Effector CD4-positive, alpha-beta T cell (primary cell): ENCODE measurements at places on chromosomes 13 and 19.
A peak's percentile ranks its signal among the peaks of the same experiment; 100 is the strongest.

- no peak for DNase-seq
Measured at GRCh38 chr13:45792827-45793303, 58.7 kb downstream of the SIAH3 start.

GRCh38 chr13:98360545-98360944 lies 183.5 kb upstream of the RNF113B start:
- DNase-seq, result no peak

GRCh38 chr13:40465015-40465390 lies 201.4 kb downstream of the FOXO1 start:
- no peak for DNase-seq

- no peak for DNase-seq
Measured at GRCh38 chr13:112615391-112615790, 27.4 kb upstream of the TUBGCP3 start.

DNA sequence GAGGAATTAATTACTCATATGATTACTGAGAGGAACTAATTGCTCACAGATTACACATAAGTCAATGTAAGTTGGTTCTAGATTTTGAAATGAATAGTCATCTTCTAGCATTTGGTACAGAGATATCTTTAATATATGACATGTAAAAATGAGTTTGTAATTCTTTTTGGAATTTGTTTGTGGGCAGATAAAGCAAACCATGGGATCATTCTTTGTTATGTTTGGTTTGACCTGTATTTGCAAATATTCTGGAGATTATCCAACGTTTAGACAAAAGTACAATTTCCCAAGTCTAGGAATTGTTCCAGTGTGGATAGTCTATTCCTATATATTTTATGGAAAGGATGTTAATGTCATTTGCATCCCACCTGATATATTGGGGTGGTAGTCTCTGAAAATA lies 309.6 kb upstream of the EDNRB start:
- DNase-seq, result no peak

- no peak for DNase-seq
Measured at GRCh38 chr13:46607768-46608564, 55.0 kb downstream of the LRCH1 start.

DNA sequence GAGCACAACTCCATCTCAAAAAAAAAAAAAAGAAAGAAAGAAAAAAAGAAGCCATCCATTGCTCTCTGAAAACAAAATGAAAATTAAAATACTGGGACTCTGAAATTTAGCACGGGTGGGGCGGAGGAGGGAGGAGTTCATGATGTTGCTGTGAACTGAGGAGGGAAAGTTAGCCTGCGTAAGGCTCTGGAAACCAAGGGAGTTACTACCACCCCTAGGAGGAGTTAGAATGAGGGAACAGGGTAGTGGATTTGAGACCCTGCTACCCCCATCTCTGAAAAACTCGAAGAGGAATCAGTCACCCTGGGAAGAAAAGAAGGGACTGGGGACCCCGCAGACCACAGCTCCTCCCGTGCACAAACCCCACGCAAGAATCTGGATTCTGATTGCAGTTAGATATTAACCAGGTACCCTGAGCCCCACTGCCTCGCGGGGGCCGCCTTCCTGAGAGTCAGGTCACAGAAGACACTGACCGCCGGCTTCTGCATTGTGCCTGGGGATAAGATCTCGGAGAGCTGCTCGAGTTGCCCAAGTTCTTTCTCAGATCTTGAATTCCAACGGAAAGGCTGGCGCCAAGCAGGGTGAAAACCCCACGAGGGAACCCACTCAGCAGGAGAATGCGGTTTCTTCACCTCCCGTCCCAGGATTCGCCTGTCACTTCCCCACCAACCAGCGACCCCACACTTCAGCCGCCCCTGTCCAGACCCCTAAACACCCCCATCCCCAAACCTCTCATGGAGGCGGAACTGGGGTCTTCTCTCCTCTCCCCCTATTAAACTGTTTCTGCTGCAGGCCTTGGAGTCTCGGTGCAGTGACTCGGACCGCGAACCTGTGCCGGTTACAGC lies 870 bp downstream of the ZNF442 start:
- no peak for DNase-seq

- peak; percentile 71 for DNase-seq
Measured at GRCh38 chr19:7868671-7869452, 5.3 kb downstream of the PRR36 start.

- no peak for DNase-seq
Measured at GRCh38 chr13:32905864-32906180, 110.4 kb upstream of the KL start.

DNA sequence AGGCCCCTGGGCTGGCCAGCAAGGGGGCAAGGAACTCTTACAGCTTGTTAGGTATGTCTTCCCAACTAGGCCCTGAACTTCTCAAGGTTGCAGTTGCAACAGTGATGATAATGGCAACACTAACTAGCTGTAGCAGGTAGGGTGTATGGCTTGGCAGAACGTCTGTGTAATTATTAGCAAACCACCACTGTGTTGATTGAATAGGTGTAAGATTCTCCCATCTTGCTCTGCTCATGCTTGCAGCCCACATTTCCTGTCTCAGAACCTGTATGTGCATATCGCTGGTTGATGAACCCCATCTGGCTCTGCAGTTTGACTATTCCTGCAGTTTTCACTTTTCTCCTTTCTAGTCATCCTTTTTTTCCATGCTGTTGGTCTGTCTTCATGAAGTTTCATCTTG lies 178.8 kb downstream of the KATNAL1 start:
- no peak for DNase-seq

GRCh38 chr13:89968470-89968869 lies 1379.0 kb upstream of the MIR17HG start:
- DNase-seq, result no peak

- no peak for DNase-seq
Measured at GRCh38 chr13:98410612-98411011, 166.3 kb downstream of the STK24 start.

DNA sequence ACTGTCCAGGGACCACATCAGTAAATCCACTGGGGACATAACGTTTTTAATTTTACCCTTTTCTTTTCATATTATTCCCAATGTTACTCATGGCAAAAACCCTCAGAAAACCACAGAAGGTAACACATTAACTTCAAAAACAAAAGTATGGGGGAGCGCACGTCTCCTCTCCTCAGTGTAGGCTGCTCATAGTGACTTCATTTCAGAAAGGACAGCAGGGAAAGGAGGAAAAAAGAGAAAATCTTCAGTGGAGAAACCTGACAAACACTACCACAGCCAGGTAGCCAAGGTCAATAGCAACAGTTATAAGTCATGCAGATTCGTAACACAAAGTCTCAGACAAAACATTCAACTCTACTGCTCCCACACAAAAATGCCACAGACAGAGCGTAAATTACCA lies 21.4 kb downstream of the DZIP1 start:
- DNase-seq, result no peak

DNA sequence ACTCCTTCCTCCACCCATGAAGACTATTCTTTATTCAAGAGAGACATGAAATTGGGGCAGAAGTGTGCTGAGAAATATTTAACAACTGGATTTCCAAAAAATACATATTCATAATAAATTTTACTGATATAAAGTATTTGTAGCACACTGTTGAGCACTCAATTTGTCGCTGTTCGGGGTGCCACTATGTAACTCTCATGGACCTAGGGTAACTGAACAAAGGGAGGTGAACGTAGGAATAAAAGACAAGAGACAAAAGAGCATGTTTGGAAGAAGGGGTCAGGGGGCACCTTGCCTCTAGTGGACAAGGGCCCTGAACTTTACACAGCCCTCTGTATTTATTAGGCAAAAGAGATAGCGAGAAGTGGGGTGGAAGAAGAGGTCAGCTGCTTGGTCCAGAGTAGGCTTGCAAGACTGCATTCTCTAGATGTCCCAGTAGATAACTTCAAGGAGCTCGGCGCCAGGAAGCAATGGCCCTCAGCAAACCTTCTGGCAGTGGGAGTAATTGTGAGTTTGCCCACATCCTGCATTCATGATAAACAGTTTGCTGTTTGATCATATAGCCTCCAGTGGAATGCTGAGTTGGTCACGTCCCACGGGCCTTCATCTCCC lies 4.5 kb upstream of the ZNF175 start:
- DNase-seq, result no peak

DNA sequence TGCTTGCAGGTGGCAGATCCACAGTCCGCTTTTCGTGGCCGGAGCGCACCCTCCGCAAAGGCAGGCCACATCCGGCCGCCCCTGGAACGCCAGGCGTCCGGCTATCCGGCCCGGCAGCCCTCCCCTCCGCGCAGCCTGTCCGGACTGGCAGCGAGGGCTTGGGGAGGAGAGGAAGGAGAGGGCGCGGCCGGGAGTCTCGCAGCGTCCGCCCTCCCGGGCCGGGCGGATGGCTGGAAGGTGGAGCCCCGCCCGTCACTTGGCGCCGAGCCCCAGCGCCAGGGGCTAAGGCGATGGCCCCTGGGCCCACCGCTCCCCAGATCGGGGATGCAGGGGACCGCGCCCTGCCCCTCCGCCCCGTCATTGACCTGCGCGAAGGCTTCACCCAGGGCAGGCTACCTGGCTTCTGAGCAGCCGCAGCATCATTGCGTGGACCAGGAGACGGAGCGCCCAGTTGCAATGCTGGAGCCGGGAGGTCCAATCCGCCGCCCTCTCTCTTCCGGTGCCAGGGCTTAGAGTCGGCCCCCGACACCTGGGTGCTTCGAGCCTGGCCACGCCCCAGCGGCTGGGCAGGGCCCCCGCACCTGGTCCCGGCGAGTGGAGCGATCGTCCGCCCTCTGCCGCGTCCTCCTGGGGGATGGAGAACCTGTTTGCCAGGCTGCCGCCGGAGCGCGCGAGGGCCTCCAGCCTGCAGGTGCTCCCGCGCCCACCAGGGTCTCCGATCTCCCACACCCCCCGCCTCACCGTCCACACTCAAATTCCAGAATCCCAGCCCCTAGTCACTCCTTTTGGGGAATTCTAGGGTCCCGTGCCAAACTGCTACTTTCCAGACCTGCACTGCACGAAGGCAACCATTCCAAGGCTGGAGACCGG lies at the start of gene FUT1:
Gene FUT1, minus strand, starts transcription at position 146 of the 870 bp plus-strand sequence. CDS start 1,360 bp downstream, outside the sequence.
- DNase-seq, result peak; percentile 21

DNA sequence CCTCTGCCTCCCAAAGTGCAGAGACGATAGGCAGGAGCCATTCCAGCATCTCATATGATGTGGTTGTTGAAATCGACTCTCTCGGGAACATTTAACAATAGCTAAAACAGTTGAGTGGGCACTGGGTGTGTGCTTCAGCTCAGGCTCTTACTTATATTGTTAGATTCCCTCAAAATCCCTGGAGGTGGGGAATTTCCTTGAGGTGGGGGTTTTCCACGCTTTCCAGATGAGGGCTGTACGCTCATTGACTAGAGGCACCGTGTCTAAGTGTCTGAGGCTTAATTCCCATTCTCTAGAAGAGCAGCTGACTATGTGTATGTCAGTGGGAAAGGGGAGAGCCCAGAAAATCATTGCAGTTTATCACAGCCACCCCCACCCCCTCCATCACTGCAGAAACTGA lies 10.8 kb upstream of the GRAMD1A start:
- DNase-seq, result no peak

DNA sequence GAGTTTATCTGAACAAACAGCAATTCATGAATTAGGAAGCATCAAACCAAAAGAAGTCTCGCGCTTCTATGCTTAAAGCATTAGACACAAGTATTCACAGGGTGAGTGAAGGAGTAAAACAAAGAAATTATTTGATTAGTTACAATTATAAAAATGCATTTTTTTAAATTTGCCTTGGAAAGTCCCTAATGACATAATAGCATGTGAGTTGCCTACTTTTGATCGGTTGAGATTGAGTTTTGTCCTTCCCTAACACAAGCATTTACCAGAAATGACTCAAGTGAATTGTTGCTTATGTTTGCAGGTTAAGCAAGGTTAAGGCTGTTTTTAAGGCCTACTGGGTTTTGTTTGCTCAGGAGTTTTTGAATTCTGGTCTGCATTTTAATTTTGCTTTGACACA lies 389 bp upstream of the ZNF649 start:
- DNase-seq, result no peak

GRCh38 chr13:78060966-78061365 lies 142.3 kb upstream of the EDNRB start:
- no peak for DNase-seq

DNA sequence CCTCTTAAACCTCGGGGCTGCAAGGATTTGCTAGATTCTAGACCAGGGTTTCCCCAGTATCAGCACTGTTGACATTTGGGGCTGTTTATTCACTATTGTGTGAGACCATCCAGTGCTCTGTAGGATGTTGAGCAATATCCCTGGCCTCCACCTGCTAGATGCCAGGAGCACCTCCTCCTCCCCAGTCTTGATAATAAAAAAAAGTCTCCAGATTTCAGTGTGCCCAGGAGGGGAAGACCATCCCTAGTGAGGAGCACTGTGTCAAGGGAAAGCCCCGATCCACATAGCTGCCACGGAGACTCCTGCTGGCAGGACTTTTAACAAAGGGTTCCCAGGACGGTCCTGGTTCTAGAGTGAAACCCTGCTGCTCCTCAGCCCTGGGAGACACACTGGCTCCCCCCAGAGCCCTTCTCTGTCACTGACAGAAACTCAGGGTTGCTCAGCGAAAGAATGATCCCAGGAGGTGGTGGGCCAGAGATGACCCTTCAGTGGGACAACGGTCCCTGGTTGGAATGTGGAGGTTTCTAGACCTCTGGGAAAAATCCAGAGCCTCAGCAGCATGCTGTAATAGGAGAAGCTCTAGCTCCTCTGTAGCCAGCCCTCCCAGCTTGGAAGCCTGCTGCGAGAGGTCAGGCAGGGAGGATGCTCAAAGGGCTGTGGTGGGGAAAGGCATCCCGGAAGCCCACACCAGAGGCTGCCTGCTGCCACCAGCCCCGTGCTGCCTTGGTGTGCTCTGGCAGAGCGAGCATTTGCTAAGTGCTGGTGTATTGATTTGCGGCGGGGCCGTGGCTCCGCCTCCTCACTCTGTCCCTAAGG lies 20.3 kb downstream of the LYL1 start:
- no peak for DNase-seq

GRCh38 chr13:73913751-73914518 lies 220.3 kb downstream of the KLF12 start:
- no peak for DNase-seq

- no peak for DNase-seq
Measured at GRCh38 chr19:45408830-45409556, 2.5 kb downstream of the POLR1G start.

- DNase-seq, result no peak
Measured at GRCh38 chr13:64459778-64460177, 2770.4 kb downstream of the PCDH9 start.

GRCh38 chr13:114142640-114143490 lies 10.4 kb upstream of the RASA3 start:
- DNase-seq, result peak; percentile 65

GRCh38 chr19:19561946-19562664 lies 24.0 kb downstream of the CILP2 start:
- DNase-seq, result no peak

DNA sequence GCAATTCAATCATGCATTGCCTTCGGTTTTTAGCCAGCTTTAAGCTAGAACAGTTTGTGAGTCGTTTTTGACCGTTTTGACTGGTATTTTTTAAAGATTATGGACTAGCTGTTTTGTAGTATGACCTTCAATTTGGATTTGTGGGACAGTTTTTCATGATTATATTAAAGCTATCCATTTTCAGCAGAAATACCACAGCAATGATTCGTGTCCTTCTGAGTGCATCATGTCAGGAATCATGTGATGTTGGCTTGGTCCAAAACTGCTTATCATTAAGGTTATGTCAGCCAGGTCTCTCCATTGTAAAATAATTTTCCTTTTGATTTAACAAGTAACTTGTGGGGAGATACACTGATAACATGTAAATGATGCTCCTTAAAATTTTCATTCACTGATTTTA lies 229.0 kb downstream of the POSTN start:
- DNase-seq, result no peak
